Left renal cortex interstitium (tissue), 4 donors: ENCODE measurements at places on chromosomes 3 and 15. TPM values are rescaled to one million over a fixed set of nuclear protein-coding genes. Genes with fewer than 3 reads are reported as not detected.

TRPM1 gene
- polyA plus RNA-seq, result 0.19 TPM

CPNE4 gene
- polyA plus RNA-seq, result 0.82 TPM

- no peak for DNase-seq
These were observed 406.6 kb upstream of the PPP2R3A start for GRCh38 chr3:135558906-135559305.

- no peak for DNase-seq
These were observed 65.3 kb upstream of the NANOGP8 start for GRCh38 chr15:35150361-35150760.

DNA sequence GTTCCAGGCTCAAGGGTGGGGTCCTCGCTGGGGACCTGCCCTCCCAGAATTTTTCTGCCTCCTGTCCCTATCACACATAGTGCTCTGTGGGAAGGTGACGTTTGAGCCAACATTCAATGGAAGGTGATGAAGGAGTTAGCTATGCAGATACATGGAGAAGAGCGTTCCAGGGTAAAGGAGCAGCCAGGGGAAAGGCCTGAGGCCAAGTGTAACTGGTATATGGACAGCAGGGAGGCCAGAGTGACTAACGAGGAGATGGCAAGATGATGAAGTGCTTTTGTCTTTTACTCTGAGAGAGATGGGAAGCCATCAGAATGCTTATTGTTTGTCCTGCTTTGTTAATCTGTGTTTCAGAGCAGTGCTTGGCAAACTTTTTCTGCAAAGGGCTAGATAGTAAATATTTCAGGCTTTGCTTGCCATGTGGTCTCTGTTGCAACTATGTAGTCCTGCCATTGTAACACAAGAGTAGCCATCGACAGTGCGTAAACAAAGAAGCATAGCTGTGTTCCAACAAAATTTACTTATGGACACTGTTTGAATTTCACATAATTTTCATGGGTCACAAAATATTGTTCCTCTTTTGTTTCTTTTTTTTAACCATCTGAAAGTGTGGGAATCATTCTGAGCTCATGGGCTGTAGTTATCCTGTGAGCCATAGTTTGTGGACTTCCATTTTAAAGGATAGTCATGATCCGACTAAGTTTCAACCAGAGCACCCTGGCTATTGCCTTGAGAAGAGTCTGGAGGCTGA lies 25.8 kb upstream of the PIAS1 start:
- DNase-seq, result no peak
